BJ (cell line): ENCODE measurements at places on chromosomes 11 and 22.

GRCh38 chr11:21927628-21928027 is 265.3 kb upstream of the ANO5 start:
- DNase-seq, result no peak

DNA sequence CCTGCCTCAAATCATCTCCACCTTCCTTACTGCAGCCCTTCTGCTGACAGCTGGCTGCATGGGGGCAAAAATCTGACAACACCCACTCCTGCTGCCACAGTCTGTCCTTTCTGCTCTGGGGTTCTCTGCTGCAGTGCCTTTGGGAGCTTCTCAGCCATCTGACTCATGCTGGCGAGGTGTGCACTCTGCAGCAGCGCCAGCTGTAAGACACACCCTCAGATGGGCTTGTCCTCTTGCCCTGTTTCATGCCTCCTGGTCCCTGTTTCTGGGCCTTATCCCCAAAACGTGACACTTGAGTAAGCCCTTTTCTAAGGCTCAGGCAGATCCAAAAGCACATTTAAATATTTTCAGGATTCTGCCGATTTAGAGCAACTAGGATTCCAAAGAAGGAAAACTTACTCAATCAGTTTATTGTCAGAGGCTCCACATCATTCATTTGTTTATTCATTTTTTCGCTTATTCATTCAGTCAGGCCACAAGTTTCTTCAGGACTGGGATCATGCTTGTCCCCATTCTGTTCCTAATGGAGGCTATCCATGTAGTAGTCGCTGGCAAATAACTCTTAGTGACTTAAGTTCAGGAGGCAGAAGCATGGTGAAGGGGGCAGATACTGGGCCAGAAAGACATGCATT is 60.2 kb downstream of the SMIM38 start:
- DNase-seq, result no peak

DNA sequence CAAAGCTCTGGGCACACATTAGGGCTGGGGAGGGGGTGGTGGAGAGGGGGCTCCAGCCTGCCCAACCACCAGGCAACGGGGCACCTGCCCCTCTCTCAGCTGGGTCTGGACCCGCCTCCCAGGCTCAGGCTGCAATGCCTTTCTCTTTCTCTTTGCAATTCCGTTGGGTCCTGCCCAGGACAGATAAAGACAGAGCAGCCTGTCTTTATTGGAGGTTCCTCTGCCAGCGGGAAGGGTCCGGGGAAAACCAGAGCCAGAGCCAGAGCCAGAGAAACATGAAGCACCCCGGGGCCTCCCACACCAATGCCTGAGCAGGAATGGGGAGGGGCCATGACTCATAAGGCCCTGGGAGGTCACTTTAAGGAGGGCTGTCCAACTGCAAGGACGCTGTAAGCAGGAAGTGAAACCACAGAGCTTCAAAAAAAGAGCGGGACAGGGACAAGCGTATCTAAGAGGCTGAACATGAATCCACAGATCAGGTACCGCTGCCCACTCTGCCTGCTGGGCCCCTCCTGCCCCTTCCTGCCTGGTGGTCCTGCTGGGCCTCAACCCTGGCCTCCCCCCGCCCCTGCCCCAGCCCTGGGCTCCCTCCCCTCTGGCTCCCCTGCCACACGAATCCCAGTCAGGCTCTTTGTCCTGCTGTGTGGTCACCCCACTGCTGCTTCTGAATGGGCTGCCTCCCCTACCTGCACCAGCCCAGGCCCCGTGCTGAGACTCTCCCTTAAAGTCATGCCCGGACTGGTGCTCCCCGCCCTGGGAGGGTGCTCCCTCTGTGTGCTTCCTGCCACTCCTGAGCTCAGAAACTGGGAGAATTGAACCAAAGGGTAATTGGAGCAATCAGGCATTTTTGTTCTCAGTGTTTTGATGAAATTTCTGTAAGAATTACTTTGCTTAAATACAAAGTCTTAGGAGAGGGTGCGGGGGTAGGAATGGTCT is at the start of gene APOBEC3B:
APOBEC3B (plus strand) TSS at position 356 of the 936 bp plus-strand sequence; CDS start at position 463, 107 bp downstream.
- peak; percentile 48 for DNase-seq

DNA sequence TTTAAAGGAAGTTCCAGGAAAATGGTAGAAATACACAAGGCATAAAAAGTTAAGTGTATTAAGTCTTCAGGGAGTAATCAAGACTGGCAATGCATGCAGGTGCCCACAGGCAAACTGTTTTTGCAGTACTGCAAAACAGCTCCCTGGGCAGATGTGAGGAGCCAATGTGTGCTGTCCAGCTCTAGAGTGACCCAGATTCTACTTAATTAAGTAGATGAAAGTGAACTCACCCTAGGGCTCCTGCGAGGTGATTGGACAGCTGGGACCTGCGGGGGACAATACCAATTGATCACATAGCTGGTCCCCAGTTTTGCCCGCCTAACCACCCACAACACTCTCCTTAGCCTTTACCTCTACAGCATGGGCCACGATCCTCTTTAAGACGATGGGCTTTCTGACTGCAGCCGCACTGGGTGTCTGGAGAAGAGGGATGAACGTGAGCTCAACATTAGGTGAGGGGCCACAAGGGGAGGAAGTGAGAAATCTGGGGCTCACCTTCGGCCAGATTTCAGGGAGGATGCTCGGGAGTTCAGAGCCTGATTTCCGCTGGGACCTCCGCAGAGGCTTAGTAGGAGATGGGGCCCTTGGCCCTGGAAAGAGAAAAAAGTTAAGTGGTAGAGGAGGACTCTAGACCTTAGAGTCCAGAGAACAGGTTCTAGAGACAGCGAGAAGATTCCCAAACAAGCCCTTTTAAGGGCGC is 556 bp downstream of the CDCA5 start:
- DNase-seq, result no peak

DNA sequence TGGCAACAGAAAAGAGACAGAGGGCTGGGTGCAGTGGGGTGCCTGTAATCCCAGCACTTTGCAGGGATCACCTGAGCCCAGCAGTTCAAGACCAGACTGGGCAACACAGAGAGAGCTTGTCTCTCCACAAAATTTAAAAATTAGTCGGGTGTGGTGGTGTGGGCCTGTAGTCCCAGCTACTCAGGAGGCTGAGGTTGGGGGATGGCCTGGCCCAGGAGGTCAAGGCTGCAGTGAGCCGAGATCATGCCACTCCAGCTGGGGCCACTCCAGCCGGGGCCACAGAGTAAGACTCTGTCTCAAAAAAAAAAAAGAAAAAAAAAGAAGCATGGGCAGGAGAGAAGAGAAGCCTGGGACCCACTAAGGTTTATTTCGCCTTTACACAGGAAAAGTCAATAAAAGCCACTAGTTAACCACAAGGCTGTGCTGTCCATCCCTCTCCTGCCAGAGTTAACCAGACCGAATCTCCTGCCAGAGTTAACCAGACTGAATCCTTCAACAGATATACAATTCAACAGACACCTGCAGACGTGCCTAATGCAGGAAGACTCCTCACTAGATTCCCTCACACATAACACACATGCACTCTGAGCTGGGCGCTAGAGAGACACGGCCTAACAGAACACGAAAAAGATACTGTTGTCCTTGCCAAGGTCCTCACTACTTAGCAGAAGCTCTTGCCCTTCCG is 29.8 kb downstream of the MICAL3 start:
- no peak for DNase-seq

DNA sequence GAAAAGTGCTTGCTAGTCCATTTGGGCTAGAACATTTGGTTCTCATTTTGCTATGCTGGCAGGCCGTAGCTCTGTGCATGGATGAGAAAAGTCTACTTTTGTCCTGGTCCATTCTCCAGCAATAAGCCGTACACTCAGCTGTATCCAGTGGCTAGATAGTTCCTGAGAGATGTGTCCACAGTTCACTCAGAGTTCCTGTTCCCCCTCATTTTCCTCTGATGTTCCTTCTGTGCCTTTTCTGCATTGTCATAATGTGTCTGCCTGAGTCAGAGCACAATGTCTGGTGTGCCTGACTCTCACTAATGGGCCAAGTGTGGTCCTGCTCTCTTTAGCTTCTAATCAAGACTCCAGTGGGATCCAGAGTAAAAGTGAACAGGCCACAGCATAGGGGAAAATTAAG is 215.7 kb upstream of the CTSC start:
- DNase-seq, result no peak

DNA sequence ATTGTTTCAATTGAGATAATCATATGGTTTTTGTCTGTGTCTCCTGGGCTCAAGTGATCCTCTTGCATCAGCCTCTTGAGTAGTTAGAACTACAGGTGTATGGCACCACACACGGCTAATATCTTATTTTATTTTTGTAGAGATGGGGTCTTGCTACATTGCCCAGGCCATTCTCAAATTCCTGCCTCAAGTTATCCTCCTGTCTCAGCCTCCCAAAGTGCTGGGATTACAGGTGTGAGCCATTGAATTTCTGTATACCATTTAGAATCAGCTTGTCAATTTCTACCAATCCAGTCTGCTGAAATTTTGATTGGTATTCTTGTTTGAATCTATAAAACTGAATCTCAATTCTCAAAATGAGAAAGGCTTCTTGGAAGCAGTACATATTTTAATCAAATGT is 10.4 kb upstream of the KAT5 start:
- no peak for DNase-seq

GRCh38 chr22:48943567-48944432 is 883.9 kb downstream of the BRD1 start:
- DNase-seq, result no peak

GRCh38 chr11:92867913-92868619 is 101.4 kb upstream of the MTNR1B start:
- DNase-seq, result no peak
